Osteocyte (in vitro differentiated cells): ENCODE measurements at places on chromosomes 2 and 18. TPM values are rescaled to one million over a fixed set of nuclear protein-coding genes. Genes with fewer than 3 reads are reported as not detected.

PRKAG3 gene
- total RNA-seq, result not detected in 2 replicates

DNA sequence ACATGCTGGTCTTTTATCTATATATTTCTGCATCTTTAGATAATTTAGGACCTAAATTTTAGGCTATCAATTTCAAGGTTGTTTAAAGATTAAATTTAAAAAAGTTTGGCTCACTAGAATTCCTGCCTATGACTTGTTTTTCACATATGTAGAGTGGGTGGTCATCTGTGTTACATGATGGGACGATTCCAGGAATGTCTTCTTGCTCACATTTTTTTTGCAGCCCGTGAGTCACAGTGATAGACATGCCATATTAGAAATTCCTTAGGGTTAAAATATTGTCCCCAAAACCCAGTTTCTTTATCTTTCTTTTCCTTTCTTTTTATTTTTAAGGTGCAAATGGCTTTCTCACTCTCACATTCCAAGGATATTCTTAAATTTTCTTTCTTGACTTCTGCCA lies 652.0 kb downstream of the PLCL1 start:
- no peaks in the 10 kb centered on the region for H3K36me3 ChIP-seq
- no peak overlapping the region for H3K27ac ChIP-seq
- peaks cover 3% of the 10 kb centered on the region for H3K27me3 ChIP-seq
- no peaks in the 10 kb centered on the region for H3K4me1 ChIP-seq
- H3K4me3 ChIP-seq, result no peak overlapping the region
- DNase-seq, result no peak

DNA sequence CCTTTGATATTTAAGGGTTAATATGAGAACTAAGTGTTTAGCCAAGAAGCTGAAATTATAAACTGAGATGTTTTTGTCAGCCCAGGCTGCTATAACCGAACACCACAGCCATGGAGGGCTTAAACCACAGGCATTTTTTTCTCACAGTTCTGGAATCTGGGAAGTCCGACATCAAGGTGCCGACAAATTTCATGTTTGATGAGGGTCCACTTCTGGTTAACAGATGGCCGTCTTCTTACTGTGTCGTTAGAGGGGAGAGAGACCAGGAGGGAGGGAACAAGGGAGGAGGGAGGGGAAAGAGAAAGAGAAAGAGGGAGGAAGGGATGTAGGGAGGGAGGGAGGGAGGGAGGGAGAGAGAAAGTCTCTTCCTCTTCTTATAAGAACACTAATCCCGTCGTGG lies 6.5 kb upstream of the CNDP2 start:
- no peaks in the 10 kb centered on the region for H3K4me1 ChIP-seq
- H3K36me3 ChIP-seq, result peaks cover 1% of the 10 kb centered on the region
- H3K27ac ChIP-seq, result no peak overlapping the region

ALPI gene
- not detected in 2 replicates for total RNA-seq

DNA sequence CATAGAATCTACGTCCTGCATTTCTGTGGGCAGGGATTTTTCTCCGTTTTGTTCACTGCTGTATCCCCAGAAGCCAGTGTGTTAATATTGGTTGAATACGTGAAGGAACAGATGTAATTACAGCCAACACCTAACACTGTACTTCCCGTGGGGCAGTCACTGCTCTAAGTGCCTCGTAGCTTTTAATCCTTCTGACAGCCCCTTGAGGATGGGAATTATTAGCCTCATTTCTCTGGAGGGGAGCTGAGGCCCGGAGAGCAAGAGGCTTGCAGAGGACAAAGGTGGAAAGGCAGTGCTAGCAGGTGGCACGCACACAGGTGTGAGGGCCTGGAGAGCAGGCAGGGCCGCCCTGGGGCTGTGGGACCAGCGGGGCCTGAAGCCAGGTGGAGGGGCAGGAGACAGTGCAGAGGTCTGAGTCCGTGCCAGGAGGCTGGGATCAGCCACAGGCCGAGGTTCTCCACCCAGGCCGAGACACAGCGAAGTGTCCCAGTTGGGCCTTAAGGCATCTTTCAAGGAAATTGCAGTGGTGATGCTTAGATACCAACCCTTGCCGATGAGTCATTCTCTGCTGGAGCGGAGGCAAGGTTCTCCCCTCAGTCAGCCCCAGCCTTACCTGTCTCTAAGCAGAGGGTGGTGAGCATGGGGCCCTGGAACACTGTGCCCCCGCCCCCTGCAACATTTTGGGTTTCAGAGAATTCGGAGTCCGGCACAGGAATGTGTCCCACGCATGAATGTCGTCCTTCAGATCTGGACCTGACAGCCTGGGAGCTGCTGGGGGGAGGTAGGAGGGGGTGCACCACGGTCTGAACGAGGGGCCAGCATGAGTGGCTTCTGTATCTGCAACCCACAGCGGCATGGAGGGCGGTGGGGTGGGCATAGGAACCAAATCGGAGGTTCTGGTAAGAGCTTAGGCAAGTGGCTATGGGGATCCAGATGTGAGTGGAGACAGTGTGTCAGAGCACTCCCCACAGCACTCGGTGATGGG lies 122.6 kb downstream of the GBX2 start:
- H3K36me3 ChIP-seq, result peaks cover 30% of the 10 kb centered on the region
- H3K4me1 ChIP-seq, result no peaks in the 10 kb centered on the region
- no peak overlapping the region for H3K4me3 ChIP-seq
- H3K27ac ChIP-seq, result no peak overlapping the region
- no peak for DNase-seq
- no peaks in the 10 kb centered on the region for H3K27me3 ChIP-seq

- H3K4me3 ChIP-seq, result no peak overlapping the region
- DNase-seq, result no peak
- no peaks in the 10 kb centered on the region for H3K36me3 ChIP-seq
- H3K27me3 ChIP-seq, result no peaks in the 10 kb centered on the region
- peaks cover 9% of the 10 kb centered on the region for H3K4me1 ChIP-seq
Observed at GRCh38 chr2:61969376-61969775, 63.9 kb downstream of the COMMD1 start.

GRCh38 chr2:207767461-207768167 lies 2.1 kb downstream of the FZD5 start:
- DNase-seq, result no peak
- H3K27me3 ChIP-seq, result peaks cover 26% of the 10 kb centered on the region
- peak overlapping the region; percentile 83 for H3K4me3 ChIP-seq
- peaks cover 30% of the 10 kb centered on the region for H3K4me1 ChIP-seq
- no peak overlapping the region for H3K27ac ChIP-seq

IL1R2 gene
- total RNA-seq, result not detected in 2 replicates

DNA sequence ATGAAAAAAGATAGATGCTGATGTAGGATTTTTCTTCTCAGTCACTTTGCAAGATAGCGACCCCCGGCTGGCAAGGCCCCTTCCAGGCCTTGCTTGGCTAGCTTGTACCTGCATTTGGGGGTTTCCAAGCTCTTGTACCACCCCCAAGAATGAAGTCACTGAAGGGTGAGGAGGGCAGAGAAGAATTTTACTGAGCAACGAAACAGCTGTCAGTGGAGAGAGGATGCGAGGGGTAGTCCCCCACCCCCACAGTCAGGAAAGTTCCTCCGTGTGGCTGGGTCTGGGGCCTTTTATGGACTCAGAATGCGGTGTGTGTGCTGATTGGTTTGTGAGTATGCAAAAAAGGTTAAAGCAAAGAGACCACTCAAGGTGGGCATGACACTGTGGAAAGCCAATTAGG lies 382.0 kb downstream of the GPD2 start:
- H3K4me3 ChIP-seq, result no peak overlapping the region
- H3K4me1 ChIP-seq, result no peaks in the 10 kb centered on the region
- H3K27ac ChIP-seq, result no peak overlapping the region
- no peak for DNase-seq
- no peaks in the 10 kb centered on the region for H3K36me3 ChIP-seq

DNA sequence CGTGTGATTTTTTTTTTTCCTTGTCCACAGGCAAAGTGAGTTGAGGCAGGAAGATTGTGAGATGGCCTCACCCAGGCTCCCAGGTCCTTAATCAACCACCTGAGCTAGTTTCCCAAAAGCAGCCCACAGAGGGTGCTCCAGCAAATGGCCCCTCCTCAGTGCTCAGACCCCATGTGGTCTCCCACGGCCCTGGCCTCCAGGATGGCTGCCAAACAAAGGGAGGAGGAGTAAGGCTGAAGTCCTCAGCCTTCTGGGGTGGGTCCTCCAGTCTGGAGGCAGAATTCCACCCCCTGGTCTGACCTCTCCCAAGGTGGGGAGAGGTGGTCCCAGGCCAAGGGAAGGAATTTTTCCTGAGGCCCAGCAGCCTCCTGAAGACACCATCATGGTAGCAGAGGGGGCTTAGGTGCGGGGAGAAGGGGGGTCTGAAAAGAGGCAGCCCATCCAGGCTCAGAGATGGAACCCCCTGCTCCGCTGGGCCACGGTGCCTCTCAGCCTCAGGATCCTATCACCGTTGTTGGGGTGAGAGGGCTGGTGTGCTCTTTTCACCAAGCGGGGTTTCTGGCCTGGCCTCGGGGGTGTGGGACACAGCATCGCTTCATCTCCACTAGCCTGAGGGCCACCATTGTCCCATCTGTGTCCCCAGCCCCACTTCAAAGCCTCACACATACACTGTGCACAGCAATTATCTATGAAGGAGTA lies 2.3 kb downstream of the NGEF start:
- H3K4me1 ChIP-seq, result no peaks in the 10 kb centered on the region
- no peak overlapping the region for H3K27ac ChIP-seq
- peaks cover 30% of the 10 kb centered on the region for H3K27me3 ChIP-seq
- H3K4me3 ChIP-seq, result no peak overlapping the region
- peak; percentile 68 for DNase-seq

CAPG gene
- 32.2 and 32.8 TPM in 2 replicates for total RNA-seq

DNA sequence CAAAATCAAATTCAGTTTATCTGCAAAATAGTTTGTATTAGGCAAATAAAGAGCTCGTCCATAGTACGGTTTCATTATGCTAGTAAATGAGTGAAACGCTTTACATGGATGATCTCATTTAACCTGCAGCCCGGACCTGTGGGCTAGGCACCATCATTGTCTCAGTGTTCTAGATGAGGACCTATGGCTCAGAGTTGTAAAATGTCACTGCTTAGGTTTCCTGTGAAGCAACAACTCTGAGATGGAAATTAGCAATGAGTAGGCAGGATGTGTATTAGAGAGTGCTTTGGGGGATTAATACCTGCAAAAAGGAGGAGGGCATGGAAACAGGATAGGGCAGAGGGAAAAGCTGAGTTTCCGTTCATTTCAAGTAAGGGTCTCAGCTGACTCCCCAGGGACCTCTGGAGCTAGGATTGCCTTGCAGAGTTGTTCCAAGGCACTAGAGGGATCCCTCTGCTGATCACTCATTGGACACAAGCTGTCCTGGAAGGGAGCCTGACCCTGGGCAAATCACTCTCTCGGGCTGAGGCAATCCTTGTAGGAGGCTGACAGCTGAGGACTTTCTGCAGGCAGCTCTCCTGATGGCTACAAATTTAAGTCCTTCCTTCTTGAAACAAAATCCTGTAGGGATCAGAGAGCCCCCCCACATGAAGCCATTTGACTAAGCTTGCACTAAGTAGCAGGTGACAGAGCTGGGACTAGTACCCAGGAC lies 58.8 kb upstream of the SIX2 start:
- H3K4me1 ChIP-seq, result peaks cover 24% of the 10 kb centered on the region
- no peak overlapping the region for H3K27ac ChIP-seq
- H3K27me3 ChIP-seq, result no peaks in the 10 kb centered on the region
- DNase-seq, result no peak
- H3K36me3 ChIP-seq, result no peaks in the 10 kb centered on the region

- H3K36me3 ChIP-seq, result no peaks in the 10 kb centered on the region
- no peaks in the 10 kb centered on the region for H3K27me3 ChIP-seq
- H3K4me1 ChIP-seq, result peaks cover 7% of the 10 kb centered on the region
- no peak for DNase-seq
Observed at GRCh38 chr2:69888451-69888850, 5.3 kb upstream of the SNRNP27 start.

TLX2 gene
- not detected in 2 replicates for total RNA-seq

- H3K4me3 ChIP-seq, result no peak overlapping the region
- H3K36me3 ChIP-seq, result no peaks in the 10 kb centered on the region
- H3K4me1 ChIP-seq, result peaks cover 13% of the 10 kb centered on the region
- no peaks in the 10 kb centered on the region for H3K27me3 ChIP-seq
- no peak overlapping the region for H3K27ac ChIP-seq
Observed at GRCh38 chr2:225355788-225356187, 43.7 kb upstream of the NYAP2 start.

TMEM214 gene
- 116 and 118 TPM in 2 replicates for total RNA-seq

LTBP1 gene
- 102 and 111 TPM in 2 replicates for total RNA-seq

DNA sequence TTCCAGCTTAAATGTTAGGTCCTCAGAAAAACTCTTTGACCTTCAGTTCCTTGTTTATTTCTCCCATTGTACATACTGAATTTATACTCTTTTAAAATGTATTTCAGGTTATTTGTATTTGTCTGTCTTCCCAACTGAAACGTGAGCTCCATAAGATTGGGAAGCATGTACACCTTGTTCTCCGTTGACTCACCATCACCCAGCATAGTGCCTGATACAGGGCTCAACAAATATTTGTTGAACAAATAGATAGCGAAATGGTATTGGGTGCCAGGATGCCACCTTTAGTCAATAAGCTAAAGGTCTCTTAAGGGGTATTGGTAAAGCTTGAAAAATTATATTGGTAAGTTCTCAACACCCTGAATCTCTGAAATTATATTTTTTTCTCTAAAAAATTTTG lies 1841.3 kb upstream of the CELF4 start:
- peaks cover 4% of the 10 kb centered on the region for H3K4me1 ChIP-seq
- H3K27ac ChIP-seq, result no peak overlapping the region
- no peak overlapping the region for H3K4me3 ChIP-seq
- H3K36me3 ChIP-seq, result no peaks in the 10 kb centered on the region
- H3K27me3 ChIP-seq, result no peaks in the 10 kb centered on the region

DNA sequence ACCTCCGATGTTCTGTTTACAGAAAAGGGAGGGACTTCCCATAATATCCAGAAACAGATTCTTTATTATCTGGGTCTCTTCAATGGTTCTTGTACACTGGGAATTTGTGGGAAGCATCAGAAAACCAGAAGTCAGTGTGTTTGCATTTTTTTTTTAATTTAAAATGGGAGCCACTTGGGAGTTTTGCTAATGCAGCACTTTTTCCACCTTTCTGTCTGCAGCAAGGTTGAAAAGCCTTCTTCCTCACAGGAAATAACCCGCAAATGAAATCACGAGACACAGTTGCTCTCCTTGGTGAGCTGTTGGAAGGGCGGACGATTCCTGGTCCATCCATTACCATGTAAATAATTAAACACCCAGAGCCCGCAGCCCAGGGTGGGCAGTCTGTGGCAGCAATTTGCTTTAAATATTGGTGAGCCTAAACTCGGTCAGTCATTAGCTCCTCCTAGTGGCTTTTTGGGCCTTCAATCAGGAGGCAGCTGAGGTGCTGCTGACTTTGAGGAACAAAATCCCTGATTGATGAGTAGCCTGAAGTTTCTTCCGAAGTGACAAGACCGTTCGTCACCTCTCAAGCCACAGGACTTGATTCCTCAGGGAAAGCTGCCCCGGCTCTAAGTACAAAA lies 471.5 kb downstream of the EPHA4 start:
- no peaks in the 10 kb centered on the region for H3K36me3 ChIP-seq
- H3K27ac ChIP-seq, result no peak overlapping the region
- no peaks in the 10 kb centered on the region for H3K4me1 ChIP-seq
- DNase-seq, result no peak

GRCh38 chr18:37396971-37397720 lies 168.5 kb downstream of the CELF4 start:
- peaks cover 11% of the 10 kb centered on the region for H3K4me1 ChIP-seq
- H3K36me3 ChIP-seq, result no peaks in the 10 kb centered on the region
- no peak overlapping the region for H3K4me3 ChIP-seq
- H3K27me3 ChIP-seq, result peaks cover 14% of the 10 kb centered on the region
- DNase-seq, result no peak

GKN2 gene
- total RNA-seq, result not detected in 2 replicates

RAX gene
- total RNA-seq, result not detected in 2 replicates
